K562 (cell line): ENCODE measurements at places on chromosomes 1 and 21. TPM values are rescaled to one million over a fixed set of nuclear protein-coding genes. Genes with fewer than 3 reads are reported as not detected.

DNA sequence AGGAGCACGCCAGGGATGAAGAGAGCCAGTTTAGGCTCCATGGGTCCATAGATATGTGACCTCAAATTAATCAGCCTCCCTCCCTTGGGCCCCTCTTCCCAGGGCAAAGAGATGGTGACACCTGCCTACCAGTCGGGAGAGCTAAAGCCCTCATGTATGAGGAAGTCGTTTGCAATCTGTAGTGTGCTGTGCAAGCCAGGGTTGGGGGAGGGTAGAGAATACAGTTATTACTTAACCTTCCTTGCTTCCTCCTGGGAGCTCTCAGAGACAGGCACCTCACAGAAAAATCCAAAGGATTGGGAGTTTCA lies 4.0 kb downstream of the PGLYRP4 start:
- no peak overlapping the region for H3K4me3 ChIP-seq
- no peaks in the 10 kb centered on the region for H3K36me3 ChIP-seq
- H3K27me3 ChIP-seq, result peaks cover 3% of the 10 kb centered on the region; the same call in 1 of the 3 replicates
- H3K27ac ChIP-seq, result peak overlapping the region; percentile 68; the same call in 1 of the 3 replicates

Gene APOBEC4
- not detected in 2 replicates for total RNA-seq

Gene DYNLT4
- 0.29 TPM in 1 of 2 replicates, not detected in the other for total RNA-seq

Gene FBLIM1
- total RNA-seq, result 0.18 and 0.24 TPM in 2 replicates

GRCh38 chr1:6958407-6959030 lies 173.3 kb downstream of the CAMTA1 start:
- no peak overlapping the region for H3K4me3 ChIP-seq
- H3K27me3 ChIP-seq, result peaks cover 75% of the 10 kb centered on the region
- DNase-seq, result no peak
- H3K4me1 ChIP-seq, result no peaks in the 10 kb centered on the region; the same call in 1 of the 3 replicates

Gene CD55
- total RNA-seq, result 96.0 and 104 TPM in 2 replicates
